NCI-H1417 treated with DMSO at 0.1 percent for 48 hours (cell line): ENCODE measurements at places on chromosomes 7 and 10.

- no peak for DNase-seq
These were observed 162.7 kb downstream of the RPS24 start for GRCh38 chr10:78196396-78196795.

- no peak for DNase-seq
These were observed 41.6 kb upstream of the KCNMA1 start for GRCh38 chr10:77679217-77679616.

DNA sequence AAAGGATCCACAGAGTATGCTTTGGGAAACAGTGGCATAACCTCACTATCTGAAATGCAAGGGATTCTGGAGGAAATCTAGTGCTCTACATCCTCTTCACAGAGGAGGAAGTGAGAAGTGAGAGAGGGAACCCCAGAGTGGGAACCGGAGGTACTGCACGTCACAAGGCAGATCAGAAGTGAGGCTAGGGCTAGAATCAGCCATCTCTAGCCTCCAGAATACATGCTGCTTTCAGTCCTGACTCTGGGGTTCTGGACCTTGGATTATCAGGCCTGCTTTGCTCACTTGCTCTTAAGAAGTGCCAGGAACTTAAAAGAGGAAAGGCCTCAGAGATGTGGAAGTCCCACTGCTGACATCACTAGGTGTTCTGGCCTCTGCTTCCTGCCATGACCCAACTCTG is 25.7 kb downstream of the ZNF503 start:
- DNase-seq = no peak

DNA sequence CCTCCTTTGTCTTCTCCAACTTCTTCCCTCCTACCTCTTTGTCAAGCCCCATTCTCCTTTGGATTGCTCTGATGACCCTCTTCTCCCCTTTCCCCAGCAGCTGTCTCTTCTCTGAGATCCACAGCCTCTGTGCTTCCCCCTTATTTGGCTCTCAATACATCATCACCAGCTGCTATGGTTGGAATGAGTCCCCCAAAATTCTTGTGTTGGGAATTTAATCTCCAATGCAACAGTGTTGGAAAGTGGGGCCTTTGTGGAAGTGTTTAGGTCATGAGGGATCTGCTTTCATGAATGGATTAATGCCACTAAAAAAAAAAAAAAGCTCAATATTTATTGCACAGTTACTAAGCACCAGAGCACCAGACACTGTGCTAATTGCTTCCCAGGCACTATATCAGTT is 39.2 kb upstream of the FRMD4A start:
- DNase-seq = no peak

DNA sequence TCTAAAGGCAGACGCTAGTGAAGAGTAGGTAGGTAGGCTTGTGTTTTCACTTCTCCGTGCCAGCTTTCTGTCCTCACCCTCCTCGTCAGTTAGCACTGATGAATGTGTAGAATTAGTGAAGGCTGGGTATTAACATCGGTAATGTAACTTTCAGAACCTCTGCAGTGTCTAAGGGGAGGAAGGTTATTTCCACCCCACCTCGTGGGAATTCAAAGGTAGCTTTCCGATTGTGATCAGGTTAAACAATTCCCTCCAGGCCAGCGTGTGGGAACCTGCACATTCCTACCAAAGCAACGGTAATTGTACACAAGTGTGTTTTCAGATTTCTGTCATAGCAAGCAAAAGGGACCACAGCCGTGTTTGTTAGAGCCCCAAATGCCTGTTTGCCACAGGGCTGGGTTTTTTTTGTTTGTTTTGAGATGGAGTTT is 405.0 kb upstream of the GALNT17 start:
- no peak for DNase-seq

GRCh38 chr7:32048970-32049491 is 21.2 kb downstream of the PDE1C start:
- no peak for DNase-seq
